Cardiac septum (tissue), 1 donor: ENCODE measurements at places on chromosomes 3 and 15. TPM values are rescaled to one million over a fixed set of nuclear protein-coding genes. Genes with fewer than 3 reads are reported as not detected.
A peak's percentile ranks its signal among the peaks of the same experiment; 100 is the strongest.

DNA sequence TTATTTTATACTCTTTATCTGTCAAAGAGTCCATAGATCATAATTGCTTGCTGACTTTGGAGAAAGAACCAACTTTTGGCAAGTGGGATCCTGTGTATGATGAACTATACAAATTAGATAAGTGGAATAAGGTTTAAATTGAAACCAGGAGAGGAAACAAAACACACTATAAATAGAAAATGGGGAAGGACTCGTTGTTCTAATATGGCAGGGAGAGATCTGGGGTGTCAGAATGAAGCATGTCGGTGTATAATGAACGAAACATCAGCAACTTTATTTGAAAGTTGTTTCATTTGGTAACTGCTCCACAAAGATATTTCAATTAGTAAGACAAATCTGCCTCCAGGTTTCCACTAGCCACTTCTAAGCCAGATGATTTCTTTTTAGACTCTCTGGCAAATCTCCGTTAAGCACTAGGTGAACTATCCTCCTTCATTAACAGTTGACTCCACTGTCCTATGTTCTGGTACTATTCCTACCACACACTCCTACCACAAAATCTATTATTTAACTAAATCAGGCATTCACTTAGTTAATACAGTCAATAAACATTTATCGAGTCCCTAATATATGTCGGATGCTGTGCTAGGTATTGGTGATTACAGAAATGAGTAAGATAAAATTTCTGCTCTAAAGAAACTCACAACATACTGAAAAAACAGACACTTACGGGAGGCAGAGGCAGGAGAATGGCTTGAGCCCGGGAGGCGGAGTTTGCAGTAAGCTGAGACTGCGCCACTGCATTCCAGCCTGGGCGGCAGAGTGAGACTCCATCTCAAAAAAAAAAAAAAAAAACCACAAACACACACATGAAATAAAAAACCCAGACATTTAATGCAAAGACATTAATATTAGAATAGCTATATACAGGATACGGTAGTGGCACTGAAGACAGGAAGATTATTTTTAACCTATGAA is 20.1 kb downstream of the SLC15A2 start:
- no peak for DNase-seq

GRCh38 chr15:53251523-53251922 is 461.4 kb upstream of the ONECUT1 start:
- DNase-seq: no peak

DNA sequence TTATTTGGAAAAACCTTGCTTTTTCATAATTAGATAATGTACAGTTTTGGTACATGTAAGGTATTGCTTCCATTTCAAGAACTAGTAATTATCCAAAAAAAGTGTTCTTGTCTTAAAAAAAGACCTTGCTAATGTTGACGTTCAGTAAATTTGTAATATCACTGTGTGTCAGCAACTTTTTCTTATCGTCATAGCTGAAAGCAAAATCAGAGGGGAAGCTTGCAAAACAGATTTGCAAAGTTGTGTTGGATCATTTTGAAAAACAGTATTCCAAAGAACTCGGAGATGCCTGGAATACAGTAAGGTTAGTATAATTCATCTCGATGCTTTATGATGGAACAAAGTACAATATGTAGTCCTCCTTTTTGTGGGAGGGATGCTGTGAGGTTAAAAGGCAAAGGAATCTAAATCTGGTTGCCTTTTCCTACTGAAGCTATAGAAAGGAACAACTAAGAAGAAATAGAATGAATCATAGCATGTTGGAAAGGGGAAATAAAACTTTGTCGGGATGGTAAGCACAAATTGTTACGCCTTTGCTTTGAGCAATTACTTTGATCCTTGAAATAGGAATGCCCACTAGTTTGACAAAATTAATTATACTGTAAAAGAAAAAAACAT is 1.5 kb downstream of the NSUN3 start:
- DNase-seq: no peak

DNA sequence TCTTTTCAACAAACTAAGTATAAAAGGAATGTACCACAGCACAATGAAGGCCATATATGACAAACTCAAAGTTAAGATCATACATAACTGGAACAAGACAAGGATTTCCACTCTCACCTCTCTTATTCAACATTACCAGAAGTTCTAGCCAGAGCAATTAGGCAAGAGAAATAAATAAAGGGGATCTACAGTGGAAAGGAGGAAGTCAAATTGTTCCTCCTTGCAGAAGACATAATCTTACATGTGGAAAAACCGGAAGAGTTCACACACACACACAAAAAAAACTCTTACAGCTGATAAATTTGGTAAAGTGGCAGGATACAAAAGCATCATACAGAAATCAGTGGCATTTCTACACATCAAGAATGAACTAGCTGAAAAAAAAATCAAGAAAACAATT is 277.9 kb downstream of the MCTP2 start:
- DNase-seq: no peak

DNA sequence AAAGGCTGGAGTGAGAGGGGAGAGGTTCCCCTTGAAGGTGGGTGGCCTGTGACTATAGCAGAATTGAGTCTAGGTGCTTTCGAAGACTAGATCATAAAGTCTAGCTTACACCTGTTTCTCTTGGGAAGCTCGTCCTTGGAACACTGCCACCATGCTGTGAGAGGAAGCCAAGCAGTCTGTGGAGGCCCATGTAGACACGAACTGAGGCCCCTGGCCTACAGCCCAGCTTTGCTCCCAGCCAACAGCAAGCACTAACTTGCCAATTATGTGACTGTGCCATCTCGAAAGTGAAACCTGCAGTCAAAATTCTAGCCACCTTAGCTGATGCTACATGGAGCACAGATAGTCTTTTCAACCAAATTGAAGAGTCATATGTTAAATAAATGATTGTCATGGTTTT is 190.5 kb upstream of the NECTIN3 start:
- DNase-seq: no peak

- no peak for DNase-seq
These were observed 783.6 kb downstream of the PDCD6IP start for GRCh38 chr3:34582055-34582454.

GRCh38 chr15:52284164-52284563 is 11.4 kb downstream of the MYO5C start:
- no peak for DNase-seq

GRCh38 chr3:196641333-196642054 is 2.0 kb downstream of the NRROS start:
- DNase-seq: no peak

GRCh38 chr3:9301798-9302197 is 52.4 kb upstream of the SRGAP3 start:
- DNase-seq: no peak

DNA sequence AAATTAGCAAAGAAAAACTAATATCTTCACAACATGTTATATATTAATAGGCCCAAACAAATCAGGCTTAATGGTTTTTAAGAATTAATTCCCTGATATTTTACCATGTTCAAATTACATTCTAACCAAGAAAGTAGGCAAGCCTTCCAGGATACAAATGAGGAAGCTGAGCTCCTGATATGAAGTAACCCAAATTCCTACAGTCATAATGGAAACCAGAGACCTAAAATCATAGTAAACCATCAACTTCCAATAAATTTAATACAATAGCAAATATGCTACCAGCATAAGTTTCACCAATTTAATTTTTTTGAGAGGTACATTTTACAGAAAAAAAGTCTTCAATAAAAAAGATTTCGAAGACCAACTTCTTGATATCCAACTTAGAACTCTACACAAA is 3.8 kb downstream of the DCBLD2 start:
- DNase-seq: no peak

DNA sequence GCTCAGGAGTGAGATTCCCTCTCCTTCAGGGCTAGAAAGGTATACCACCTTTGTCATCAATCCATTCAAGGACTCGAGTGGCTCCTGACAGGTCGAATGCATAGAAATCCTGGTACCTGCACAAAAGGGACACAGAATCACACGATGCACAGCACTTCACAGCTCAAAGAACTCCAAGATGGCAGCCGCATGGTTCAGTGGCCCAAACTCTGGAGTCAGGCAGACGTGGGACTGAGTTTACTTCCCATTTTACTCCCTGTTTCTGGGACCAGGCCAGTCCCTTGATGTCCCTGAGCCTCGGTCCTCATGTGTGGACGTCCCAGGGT is 536 bp downstream of the WDR73 start:
- no peak for DNase-seq

- DNase-seq: no peak
These were observed 49.6 kb downstream of the USP13 start for GRCh38 chr3:179702271-179702947.

DNA sequence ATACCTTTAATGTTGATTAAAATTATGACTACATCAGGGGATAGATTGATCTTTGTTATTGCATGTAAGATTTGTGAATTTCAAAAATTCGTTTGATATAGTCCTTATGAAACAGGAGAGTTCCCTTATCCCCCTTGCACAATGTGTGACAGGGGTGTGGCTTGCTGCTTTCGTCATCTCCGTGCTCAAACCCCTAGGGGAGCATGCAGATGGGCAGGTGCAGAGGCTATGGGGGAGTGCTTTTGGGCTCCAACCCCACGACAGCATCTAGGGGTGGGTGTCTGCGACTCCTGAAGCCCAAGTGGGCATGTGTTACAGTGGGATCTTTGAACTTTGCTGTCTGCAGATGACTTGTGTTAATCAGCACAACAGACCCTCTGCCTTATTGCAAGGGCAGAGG is 360.1 kb upstream of the GOLIM4 start:
- no peak for DNase-seq

- DNase-seq: peak; percentile 85
These were observed 58.3 kb downstream of the LRIG1 start for GRCh38 chr3:66442254-66443117.

GRCh38 chr3:6654670-6655069 is 206.2 kb upstream of the GRM7 start:
- DNase-seq: no peak

GRCh38 chr3:96813820-96814650 is at the start of gene EPHA6:
TSS of gene EPHA6 (plus strand) at chr3:96814594.
- DNase-seq: no peak

DNA sequence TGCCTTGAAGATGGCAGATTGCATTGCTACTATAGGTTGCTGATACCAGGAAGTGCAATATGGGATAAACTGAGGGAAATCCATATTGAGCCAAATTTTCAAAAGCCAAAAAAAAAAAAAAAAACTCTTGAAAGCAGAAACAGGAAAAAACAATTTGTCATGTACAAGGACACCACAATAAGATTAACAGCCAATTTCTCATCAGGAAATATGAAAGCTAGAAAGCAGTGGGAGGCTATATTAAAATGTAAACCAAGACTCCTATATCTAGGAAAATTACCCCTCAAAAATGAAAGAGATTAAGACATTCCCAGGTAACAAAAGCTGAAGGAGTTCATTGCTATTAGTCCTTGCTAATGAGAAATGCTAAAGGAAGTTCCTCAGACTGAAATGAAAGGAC is 462.8 kb upstream of the DPH6 start:
- DNase-seq: no peak

DNA sequence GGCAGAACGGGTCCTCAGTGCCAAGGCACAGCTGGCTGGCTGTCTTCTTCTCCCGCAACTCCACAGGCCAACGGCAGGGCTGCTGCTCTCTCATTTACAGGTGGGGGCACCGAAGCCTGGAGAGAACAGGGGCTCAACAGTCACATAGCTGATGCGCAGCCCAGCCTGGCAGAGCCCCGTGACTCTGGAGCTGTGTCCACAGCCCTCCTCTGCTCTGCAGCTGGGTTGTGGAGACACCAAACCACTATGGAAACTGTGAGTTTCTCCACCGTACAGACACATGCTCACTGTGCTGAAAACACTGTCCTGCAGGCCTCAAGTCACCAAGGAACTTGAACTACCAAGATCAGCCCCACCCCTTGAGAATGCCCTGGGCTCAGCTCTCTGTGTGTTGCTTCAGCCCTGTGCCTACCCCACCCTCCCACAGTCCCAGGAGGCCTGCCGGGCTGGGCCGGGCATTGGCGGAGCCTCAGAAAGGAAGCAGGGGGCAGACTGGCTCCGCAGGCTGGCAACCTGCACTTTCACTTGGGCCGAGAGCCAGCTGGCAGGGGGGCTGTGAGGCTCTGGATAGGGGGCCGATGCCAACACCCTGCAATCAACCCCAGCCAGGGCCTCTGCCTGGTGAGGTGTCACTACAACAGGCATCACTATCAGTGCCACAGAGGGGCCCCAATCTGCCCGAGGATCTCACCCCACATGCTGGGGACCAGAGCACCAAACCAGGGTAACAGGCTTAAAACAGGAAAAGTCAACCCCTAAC is 113.7 kb upstream of the RPL32 start:
- DNase-seq: peak; percentile 92

DNA sequence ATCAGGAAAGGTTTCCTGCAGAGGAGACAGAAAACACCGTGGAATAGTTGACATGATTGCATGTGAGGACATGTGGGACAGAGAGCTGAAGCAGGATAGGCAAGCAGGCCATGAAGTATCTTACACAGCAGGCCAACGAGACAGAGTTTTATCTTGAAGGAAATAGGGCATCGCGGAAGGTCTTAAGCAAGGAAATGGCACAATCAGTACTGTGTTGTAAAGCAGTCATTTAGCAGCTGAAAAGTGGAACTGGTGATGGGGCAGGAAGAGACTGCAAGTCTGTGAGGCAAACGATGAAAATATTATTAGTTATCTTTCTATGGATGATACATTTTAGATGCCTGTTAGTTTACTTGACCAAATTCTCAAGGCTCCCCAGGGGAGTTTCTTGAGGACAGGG is 535.1 kb downstream of the SOX2 start:
- no peak for DNase-seq

DNA sequence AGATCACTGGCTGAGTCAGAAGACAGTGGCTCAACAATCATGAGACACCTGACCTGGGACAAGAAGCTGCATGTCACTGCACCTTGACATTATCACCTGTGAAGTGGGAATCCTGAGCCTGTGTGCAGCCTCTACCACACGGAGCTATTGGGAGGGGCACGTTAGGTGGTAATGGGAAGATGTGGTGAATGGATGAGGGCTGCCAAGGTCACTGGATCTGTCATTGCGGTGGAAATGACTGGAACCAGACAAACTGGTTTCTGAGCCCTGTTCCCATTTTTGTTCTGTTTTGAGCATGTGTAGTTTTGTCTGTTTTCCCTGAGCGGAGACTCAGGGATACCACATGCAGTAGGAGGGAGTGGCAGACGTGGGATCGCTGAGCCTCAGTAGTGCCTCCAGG is 235.5 kb downstream of the OPA1 start:
- no peak for DNase-seq

The LRRC31 gene
- not detected for total RNA-seq

The BFSP2 gene
- not detected for total RNA-seq

The DPPA2 gene
- total RNA-seq: not detected

The DRD3 gene
- not detected for total RNA-seq

The FGF7 gene
- total RNA-seq: 7.2 TPM

The CHSY1 gene
- total RNA-seq: 17.5 TPM

The SH2D7 gene
- not detected for total RNA-seq

The C3orf33 gene
- total RNA-seq: 7.2 TPM

The SAMD7 gene
- not detected for total RNA-seq

The ANKRD63 gene
- total RNA-seq: not detected

The ABI3BP gene
- total RNA-seq: 26.2 TPM

The VIPR1 gene
- total RNA-seq: 0.89 TPM

The SCAANT1 gene
- total RNA-seq: not detected

The ACKR4 gene
- 1.6 TPM for total RNA-seq
